ENCODE measurements at places on chromosomes 12 and 14.

GRCh38 chr12:106226884-106227640 lies 20.8 kb downstream of the CKAP4 start:
- no peak for DNase-seq
- H3K4me1 ChIP-seq = peaks cover 61% of the 10 kb centered on the region
- no peak overlapping the region for H3K27ac ChIP-seq
- H3K27me3 ChIP-seq = no peaks in the 10 kb centered on the region

DNA sequence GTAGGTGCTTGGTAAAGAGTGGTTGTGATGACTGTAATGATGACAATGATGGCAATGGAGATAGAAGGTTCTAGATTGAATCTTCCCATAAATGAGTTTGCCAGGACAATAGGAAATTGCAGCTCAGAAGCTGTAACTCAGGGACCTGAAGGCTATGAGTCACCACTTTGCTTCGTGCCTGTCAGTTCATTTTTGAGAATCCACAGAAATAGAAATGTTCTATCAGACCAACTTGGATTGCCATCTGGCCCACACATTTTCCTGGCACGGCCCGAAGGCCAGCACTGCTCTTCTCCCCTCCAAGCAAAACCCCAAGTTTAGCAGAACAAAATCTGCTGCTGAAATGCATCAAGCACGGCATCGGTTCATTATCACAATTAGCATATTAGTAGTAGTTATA lies 1127.0 kb downstream of the BCL11B start:
- no peak for DNase-seq
- no peak overlapping the region for H3K27ac ChIP-seq
- peaks cover 36% of the 10 kb centered on the region for H3K27me3 ChIP-seq
- H3K4me1 ChIP-seq = no peaks in the 10 kb centered on the region

- peaks cover 17% of the 10 kb centered on the region for H3K4me1 ChIP-seq
- no peak overlapping the region for H3K4me3 ChIP-seq
- DNase-seq = no peak
- no peaks in the 10 kb centered on the region for H3K27me3 ChIP-seq
These were observed 198.5 kb upstream of the PPFIA2 start for GRCh38 chr12:81957631-81958030.

GRCh38 chr14:104427131-104427851 lies 152.3 kb upstream of the C14orf180 start:
- H3K4me3 ChIP-seq = no peak overlapping the region
- H3K36me3 ChIP-seq = no peaks in the 10 kb centered on the region
- H3K27ac ChIP-seq = no peak overlapping the region

- peaks cover 6% of the 10 kb centered on the region for H3K36me3 ChIP-seq
- no peaks in the 10 kb centered on the region for H3K27me3 ChIP-seq
- H3K27ac ChIP-seq = no peak overlapping the region
These were observed 5.6 kb upstream of the PRPF39 start for GRCh38 chr14:45078323-45078722.

DNA sequence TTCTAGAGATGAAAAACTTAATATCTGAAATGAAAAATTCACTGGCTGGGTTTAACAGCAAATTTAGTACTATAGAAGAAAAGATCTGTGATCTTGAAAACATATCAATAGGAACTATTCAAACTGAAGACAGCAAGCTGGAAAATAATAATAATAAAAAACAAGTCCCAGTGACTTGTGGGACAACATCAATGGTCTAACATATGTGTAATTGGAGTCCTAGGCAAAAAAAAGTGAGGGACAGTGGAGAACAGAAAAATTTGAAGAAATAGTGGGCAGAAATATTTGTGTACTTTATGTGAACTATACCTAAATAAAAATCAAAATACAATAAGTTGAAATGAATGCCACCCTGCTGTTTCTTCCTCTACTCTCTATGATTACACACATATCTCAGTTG lies 2.4 kb upstream of the SERPINA9 start:
- peaks cover 33% of the 10 kb centered on the region for H3K4me1 ChIP-seq
- peaks cover 6% of the 10 kb centered on the region for H3K27me3 ChIP-seq
- H3K36me3 ChIP-seq = peaks cover 7% of the 10 kb centered on the region
